ENCODE measurements at places on chromosomes 2 and 18. TPM values are rescaled to one million over a fixed set of nuclear protein-coding genes. Genes with fewer than 3 reads are reported as not detected.
A peak's percentile ranks its signal among the peaks of the same experiment; 100 is the strongest.

VWC2L gene
- total RNA-seq: not detected

IL1F10 gene
- total RNA-seq: not detected

LOXHD1 gene
- not detected for total RNA-seq

UPP2 gene
- not detected for total RNA-seq

CXXC1 gene
- 120 TPM for total RNA-seq

TNFAIP6 gene
- not detected for total RNA-seq

TXNL1 gene
- total RNA-seq: 41.5 TPM

BMP10 gene
- total RNA-seq: not detected

COL3A1 gene
- total RNA-seq: not detected

L3MBTL4 gene
- total RNA-seq: 0.19 TPM

DNA sequence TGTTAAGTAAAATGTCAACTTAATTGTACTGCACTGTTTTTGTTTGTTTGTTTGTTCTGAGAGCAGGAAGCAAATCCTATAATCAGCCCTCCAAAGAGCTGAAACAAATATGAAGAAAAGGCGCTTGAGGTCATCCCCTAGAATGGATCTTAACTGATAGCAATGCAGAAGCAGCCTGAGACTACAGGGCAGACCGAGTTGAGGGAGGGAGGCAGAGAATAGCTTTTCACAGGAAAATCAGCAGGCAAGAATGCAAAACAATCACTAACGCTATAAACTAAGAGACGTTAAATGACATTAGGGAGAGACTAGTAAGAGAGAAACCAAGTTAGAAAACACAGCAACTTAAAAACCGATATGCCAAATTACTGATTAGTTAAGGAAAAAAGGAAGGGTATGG is 37.2 kb downstream of the GALNT1 start:
- no peak for DNase-seq

- no peak for DNase-seq
These were observed 56.1 kb downstream of the SPTBN1 start for GRCh38 chr2:54512183-54512582.

DNA sequence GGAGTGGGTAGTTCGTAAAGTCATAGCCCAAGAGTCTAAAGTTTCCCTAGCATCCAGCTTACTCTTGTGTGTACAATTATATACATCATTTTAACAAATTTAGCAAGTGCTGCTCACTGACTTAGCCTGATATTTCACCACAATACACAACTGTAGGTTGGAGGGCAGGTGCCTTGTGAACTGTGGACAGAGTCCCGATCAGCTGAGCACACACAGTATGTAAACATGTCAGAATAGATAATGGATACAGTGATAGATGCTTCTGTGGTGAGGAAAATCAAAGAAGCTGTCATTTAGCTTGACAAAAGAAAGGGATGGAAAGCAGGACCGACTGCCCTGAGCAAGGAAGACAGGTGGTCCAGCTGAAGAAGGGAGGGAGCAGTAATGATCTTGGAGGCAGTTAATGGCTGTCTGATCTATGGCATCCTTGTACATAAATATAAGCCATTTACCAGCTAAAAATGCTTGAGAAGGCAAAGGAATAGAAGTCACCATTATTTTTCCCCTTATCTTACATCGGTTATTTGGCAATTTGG is 372.8 kb upstream of the UBE2E3 start:
- no peak for DNase-seq

DNA sequence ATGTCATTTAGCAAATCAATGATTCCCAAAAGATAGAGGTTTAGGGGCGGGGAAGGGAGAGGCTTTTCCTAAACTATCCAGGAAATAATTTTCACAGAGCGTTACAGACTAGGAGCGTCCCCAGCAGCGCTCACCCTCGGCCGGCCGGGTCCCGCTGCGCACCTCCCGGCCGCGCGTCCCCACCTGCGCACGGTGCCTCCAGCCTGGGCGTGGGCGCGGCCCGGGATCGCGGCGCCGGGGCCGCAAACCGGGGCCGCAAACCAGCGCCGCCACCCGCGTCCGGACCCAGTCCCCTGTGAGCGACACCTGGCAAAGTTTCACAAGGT is 684 bp upstream of the ZCCHC2 start:
- no peak for DNase-seq

GRCh38 chr2:55033076-55033742 is 17.0 kb downstream of the RTN4 start:
- no peak for DNase-seq

DNA sequence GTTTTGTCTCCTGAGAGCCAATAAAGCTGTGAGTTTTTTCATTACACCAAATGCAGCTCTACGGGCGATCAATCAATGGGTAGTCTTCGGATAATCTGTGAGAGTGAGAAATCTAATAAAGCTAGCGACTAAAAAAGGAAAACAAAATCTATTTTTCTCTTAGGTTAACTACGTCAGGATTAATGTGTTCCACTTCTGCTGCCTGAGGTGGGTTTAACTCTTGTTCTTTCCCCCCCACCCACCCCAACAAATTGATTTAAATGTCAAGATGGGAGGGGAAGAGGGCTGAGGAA is 63.0 kb upstream of the PSMD14 start:
- no peak for DNase-seq

DNA sequence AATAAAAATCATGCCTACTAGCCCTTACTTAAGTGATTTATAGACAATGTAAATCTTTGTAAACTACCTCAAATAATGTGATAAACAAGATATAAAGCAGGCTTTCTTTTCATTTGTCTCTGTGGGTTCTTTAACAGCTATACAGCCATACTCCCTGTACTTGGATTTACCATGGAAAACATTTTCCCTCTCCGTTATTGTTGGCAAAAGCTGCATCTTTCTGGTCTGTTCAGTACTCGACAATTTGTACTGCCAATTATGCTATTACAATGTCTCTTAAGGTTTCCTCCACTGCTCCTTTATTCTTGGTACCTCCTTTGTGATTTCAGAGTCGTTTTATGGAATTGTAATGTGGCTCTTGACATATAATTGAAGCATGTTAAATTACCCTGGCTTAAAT is 426.3 kb upstream of the PKDCC start:
- no peak for DNase-seq

GRCh38 chr2:76197428-76197827 is 486.7 kb upstream of the GCFC2 start:
- no peak for DNase-seq

GRCh38 chr2:75787532-75788132 is 76.9 kb upstream of the GCFC2 start:
- DNase-seq: no peak

GRCh38 chr18:40407909-40408308 is 1547.1 kb upstream of the PIK3C3 start:
- DNase-seq: no peak

GRCh38 chr2:161039071-161039470 is 121.2 kb upstream of the TANK start:
- no peak for DNase-seq

DNA sequence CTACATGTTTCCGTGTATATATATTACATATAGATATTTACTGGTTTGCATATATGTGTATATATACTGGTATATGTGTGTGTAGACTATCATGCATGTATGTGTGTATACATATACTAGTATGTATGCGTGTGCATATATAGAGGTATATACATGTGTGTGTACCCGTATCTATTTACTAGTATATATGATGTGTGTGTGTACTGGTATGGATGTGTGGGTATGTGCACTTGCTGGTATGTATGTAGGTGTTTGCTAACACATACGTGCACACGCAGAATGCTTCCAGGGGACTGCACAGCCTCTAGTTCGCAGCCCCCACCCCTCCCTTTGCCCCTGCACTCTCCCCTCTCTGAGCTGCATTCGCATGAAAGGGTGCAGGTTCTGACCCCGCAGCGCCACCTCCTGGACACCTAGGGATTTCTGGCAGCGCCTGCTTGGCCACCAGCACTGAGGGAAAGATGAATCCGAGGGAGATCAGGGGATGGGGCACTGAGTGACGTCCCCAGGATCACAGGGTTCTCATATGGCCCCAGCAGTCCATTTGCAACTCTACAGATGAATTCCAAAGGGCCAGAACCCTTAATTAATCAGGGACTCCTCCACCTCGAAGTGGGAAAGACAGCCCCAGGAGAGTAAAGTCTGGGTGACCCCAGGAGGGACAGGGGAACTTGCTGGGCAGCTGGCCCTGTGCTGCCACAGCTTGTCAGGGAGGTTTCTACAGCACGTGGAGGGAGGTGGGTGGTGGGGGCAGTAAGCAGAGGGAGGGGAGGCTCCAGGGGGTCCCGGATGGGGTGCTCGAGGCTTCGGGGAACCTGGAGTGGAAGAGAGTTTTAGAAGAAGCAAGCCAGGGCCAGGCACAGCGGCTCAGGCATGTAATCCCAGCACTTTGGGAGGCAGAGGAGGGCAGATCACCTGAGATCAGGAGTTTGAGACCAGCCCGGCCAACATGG is 66.8 kb upstream of the ASAP2 start:
- DNase-seq: peak; percentile 31

DNA sequence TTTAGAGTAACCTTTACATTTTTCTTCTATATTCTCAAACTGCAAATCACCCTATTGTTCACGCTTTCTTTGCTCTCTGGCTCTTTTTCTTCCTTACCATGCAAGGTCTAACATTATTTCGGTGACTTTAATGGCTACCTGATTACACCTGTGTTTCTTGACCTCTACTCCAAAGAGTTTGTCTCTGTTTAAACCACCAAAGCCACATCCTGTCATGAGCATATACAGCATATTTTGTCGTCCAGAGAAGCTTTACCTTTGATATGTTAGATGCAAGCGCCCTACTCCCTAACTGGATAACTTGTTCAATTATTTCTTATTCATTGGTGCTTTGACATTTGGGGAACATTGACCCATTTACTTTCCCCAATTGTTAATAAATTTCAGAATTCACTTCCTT is 565.1 kb upstream of the GCFC2 start:
- DNase-seq: no peak

DNA sequence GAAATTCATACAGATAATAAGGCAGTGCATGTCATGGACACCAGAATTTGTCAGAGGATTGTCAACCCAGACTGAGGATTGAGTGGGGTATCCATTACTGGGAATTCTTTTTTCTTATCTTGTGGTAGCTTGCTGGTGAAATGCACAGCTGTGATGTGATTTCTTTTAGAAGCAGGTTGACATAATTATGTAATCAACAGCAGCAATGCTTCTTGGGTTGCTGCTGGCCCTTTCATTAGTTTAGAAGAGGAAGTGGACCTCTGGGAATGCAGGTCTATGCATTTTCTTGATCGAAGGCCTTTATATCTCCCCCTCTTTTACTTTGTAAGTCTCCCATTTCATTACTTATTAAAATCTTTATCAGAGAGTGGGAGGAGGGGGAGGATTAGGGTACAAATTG is 319.9 kb downstream of the AGPS start:
- DNase-seq: no peak

- DNase-seq: no peak
These were observed 5.7 kb downstream of the TCF4 start for GRCh38 chr18:55582325-55582724.

All from CD4-positive, alpha-beta T cell (primary cell).